Fibroblast of lung (primary cell): ENCODE measurements at places on chromosomes 2 and 18. TPM values are rescaled to one million over a fixed set of nuclear protein-coding genes. Genes with fewer than 3 reads are reported as not detected.

DNA sequence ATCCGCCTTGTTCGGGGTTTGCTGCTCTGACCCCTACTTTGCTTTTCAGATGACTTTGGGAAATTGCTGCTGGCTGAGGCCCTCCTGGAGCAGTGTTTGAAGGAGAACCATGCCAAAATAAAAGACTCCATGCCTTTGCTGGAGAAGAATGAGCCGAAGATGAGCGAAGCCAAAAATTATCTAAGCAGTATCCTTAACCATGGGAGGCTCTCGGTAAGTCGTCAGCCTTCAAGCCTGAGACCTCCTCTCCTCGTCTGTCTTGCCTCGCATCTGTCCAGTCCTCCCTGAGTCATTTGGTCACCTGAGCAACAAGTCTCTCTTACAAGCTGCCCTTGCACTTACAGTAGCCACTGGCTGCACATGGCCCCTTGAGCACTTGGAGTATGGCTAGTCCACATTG lies 34.7 kb upstream of the MCFD2 start:
- no peak for DNase-seq

Gene LRRTM4
- total RNA-seq: not detected in 2 replicates

Gene LTBP1
- total RNA-seq: 190 and 324 TPM in 2 replicates

- DNase-seq: peak; percentile 83
Observed at GRCh38 chr18:62329691-62330454, 4.8 kb downstream of the TNFRSF11A start.

Gene SLC9A4
- not detected in 2 replicates for total RNA-seq

DNA sequence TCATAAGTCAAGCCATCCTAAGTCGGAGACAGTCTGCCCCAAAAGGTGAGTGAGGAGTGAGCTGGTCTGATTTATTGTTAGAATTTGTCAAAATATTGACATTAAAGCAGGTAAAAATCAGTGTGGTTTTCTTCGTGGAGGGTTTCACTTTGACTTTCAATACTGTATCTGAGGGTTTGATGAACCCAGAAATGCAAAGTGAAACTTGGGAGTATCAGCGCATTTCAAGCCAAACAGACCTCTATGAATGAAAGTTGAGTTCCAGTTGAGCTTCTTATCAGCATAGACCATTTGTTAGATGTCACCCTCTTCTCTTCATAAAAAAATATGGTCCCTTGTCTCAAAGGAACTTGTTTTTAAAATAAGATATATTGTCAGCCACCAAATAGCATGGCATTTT lies 21.7 kb upstream of the CXCR4 start:
- DNase-seq: no peak

DNA sequence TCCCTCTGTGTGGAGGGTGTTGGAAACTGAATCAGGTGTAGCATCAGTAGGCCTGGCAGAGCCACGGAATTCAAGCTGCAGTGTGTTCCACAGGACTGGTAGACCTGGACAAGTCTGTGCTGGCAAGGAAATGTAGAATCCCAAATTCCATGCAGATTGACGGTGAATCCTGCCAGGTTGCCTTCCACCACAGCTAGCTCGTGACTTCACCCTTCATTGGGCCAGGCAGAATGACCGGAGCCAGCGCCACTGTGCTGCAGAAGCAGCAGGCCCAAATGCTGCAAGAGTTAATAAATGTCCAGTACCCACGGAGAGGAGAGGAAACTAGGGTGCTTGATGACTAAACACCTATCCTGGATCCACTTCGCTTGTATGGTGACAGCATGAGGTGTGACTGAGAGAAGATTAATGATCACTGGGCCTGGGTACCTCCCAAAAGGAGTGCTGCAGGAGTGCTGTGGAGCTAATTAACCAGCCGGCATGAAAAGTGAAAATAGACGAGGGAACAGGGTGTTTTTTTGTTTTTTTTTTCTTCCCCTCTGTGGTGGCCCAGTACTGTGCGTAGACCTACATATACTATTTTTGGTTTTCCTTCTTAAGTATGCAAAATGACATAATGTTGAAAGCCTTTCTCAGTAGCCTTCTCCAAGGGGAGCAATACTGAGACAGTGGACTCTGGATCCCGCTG lies 122.2 kb downstream of the TANC1 start:
- DNase-seq: peak; percentile 78

- DNase-seq: peak; percentile 54
Observed at GRCh38 chr2:47195148-47195547, 40.0 kb upstream of the STPG4 start.

Gene FAP
- total RNA-seq: 81.9 and 96.1 TPM in 2 replicates

Gene ATP9B
- 27.7 and 28.0 TPM in 2 replicates for total RNA-seq

DNA sequence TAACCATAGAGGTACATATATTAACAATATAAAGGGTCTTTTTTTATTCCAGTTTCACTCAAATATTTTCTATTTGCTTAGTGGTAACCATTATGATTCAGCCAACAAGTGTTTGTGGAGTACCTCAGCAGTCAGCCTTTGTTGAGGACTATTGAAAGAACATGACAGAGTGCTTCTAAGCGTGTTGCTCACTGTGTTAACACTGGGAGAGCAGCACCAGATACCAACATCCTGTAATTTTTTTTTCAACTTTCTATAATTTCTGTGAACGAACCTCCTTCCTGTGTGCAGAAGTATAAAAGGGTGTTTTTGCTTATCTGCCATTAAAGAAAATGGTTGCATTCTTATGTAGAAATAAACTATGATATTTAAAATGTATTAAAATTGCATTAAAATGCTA lies 239.0 kb downstream of the PHLPP1 start:
- DNase-seq: peak; percentile 78

- DNase-seq: no peak
Observed at GRCh38 chr2:140154271-140154670, 1374.1 kb upstream of the NXPH2 start.

DNA sequence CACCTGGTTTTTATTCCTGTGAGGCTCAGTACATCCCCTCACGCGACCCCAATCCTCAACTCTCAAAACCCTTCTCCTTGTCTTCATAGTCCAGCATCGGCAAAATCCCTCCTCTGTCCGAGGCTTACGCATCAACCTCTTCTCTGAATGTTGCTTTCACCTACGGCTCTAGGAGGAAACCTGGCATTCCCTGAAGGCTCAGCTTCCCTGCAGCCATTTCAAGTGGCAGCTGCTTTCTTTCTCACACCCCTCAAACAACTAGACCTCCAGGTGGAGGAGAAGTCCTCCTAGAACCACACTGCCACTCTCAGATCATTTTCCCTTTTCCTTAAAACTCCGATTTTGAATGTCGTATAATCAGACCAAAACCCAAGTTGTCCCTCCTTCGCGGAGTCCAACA lies 114.2 kb downstream of the DTNB start:
- DNase-seq: no peak

DNA sequence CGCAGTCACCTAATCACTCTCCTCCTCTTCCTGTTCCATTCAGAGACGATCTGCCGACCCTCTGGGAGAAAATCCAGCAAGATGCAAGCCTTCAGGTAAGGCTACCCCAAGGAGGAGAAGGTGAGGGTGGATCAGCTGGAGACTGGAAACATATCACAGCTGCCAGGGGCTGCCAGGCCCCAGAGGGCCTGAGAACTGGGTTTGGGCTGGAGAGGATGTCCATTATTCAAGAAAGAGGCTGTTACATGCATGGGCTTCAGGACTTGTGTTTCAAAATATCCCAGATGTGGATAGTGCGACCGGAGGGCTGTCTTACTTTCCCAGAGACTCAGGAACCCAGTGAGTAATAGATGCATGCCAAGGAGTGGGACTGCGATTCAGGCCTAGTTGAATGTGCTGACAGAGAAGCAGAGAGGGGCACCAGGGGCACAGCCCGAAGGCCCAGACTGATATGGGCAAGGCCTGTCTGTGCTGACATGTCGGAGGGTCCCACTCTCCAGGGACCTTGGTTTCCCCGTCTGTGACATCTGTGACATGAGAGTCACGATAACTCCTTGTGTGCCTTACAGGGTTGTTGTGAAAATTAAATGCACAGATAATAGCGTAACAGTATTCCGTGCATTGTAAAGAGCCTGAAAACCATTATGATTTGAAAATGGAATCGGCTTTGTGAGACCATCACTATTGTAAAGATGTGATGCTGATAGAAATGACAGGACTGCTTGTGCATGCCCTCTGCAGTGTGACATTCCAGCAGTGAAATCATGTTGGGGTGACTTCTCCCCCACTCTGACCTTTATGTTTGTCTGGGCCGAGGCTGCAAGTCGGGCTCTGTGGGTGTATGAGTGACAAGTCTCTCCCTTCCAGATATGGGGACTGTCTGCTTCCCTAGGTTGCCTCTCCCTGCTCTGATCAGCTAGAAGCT lies 510 bp downstream of the IL1RN start:
- DNase-seq: no peak

Gene LRATD1
- total RNA-seq: 0.51 and 0.99 TPM in 2 replicates
